ENCODE measurements at places on chromosomes 16 and 17.

DNA sequence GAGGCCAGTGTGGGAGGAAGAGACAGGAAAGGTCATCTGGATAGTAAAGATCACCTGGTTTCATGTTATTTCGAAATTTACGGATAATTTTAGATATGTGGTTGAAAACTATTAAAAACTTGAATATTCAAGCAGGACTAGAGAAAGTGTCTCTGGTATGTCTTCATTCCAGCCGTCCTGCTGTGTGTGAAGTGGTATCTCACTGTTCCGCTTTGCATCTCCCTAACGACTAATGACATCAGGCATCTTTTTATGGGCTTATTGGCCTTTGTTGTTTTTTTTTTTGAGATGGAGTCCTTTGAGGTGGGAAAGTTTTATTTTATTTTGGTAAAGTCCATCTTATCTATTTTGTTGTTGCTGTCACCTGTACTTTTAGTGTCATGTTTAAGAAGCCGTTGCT is 214.4 kb upstream of the CHMP6 start:
- DNase-seq = no peak

DNA sequence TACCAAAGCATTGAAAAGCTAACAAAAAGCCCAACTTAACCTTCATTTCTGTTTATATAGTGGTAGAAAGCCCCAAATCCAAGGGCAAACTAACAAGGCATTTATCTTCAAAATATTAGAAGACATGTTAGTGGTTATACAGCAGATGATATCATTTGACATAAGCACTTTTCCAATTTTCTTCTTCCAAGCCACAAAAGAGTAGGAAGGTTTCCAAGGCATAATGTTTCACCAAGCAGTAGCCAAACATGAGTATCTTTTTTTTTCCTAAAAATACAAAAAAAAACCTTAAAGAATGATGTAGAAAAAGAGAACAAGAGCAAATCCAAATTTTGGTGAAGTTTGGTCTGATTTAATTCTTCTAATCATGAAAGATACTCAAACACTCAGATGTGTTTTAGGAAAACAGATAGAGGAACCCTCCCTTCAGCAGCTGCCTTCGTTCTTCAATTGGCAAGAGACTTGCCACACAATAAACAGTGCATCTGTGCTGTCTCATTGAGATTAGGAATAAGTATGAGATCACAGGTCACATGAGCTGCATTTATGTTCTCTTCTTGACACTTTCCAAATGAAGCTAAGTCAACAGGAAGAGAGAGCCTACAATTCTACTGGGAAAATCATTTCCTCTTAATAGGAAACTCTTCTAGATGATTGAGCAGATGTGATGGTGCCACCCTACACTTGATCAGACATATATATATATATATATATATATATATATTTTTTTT is 106.7 kb downstream of the TTC19 start:
- no peak for DNase-seq

GRCh38 chr17:4652997-4653396 is 11.5 kb upstream of the ALOX15 start:
- no peak for DNase-seq

- no peak for DNase-seq
Measured at GRCh38 chr16:73565925-73566324, 518.0 kb upstream of the ZFHX3 start.

- no peak for DNase-seq
Measured at GRCh38 chr17:50184064-50184463, 17.4 kb downstream of the COL1A1 start.

DNA sequence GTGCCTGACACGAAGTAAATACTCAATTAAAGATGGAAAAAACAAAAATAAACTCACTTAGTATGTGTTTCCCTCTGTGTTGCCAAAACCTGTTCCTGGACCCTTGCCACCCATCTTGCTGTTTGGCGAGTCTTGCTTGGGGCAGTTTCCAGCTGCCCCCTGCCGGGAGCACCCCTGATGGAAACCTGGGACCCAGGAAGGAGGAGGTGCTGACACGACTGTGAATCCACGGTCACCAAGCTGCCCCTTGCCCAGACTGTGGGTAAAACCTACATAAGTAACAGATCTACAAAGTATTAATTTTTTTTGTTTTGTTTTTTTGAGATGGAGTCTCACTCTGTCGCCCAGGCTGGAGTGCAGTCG is 50.1 kb upstream of the SIAH1 start:
- no peak for DNase-seq

DNA sequence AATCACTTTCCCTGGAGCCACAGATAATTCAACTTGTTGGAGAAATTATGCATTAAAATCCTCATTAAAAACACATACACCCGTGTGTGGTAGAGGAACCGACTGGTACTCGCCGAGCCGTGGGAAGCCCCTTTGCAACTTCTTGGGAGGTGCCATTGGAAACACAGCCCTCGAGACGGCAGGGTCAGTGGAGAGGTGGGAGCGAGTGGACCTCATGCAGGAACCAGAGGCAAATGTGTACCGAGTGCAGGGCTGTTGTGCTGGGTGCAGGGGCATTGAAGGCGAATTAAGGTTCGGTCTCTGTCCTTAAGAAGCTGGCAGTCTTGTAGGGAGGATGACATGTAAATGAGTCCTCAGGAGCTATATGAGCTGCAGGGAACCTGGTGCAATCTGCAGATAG is 318.3 kb downstream of the CPPED1 start:
- no peak for DNase-seq

All from HEK293T (cell line).